ENCODE measurements at places on chromosomes 1 and 21. TPM values are rescaled to one million over a fixed set of nuclear protein-coding genes. Genes with fewer than 3 reads are reported as not detected.

DNA sequence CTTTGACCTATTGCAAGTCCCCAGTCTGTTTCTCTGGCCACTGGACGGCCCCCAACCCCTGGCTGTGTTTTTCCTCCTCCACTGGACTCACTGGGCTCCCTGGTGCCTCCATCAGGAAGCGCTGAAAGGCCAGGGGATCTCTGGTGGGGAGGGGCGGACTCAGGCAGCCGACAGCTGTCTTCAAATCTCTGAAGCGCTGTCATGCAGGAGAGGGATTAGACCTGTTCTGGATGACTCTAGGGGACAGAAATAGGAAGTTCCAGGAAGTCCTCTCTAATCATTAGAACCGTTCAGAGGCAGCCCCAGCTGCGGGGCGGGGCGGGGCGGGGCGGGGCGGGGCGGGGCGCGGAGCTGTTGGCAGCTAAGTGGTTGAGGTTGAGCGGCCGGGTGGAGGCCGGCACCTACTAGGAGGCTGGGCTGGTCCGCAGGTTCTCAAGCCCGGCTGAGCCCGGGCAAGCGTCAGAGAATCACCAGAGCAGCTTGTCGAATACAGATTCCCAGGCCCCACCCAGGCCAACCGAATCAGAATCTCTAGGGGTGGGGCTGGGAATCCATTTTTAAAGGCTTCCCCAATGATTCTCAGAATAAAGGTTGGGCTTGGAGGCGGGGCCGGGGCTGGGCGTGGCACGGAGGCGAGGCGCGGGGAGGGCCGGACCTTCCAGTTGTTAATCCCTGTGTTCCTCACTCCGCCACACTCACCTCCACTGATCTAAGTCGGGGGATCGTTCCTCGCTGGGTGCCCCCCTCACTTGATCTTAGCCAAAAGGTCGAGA is 11.4 kb upstream of the PHLDA3 start:
- DNase-seq, result peak; percentile 29

DNA sequence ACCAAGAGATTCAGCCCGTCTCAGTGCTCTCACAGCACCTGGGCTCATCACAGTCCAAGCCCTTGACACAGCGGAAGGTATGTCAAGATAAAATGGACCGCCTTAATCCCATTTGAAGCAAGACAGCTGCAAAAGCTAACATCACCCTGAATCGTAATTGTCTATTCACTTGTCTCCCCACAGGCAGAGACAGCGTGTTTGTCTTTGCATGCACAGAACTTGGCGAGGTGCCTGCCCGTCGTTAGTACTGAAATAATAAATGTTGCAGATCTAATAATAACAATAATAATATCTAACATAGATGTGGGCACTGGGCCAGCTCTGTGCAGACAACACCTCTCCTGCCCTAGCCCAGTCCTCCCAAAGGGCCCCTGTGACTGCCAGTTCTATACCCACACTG is 271.7 kb downstream of the NPHP4 start:
- no peak for DNase-seq

GRCh38 chr1:226512076-226512728 is 36.4 kb upstream of the STUM start:
- no peak for DNase-seq

DNA sequence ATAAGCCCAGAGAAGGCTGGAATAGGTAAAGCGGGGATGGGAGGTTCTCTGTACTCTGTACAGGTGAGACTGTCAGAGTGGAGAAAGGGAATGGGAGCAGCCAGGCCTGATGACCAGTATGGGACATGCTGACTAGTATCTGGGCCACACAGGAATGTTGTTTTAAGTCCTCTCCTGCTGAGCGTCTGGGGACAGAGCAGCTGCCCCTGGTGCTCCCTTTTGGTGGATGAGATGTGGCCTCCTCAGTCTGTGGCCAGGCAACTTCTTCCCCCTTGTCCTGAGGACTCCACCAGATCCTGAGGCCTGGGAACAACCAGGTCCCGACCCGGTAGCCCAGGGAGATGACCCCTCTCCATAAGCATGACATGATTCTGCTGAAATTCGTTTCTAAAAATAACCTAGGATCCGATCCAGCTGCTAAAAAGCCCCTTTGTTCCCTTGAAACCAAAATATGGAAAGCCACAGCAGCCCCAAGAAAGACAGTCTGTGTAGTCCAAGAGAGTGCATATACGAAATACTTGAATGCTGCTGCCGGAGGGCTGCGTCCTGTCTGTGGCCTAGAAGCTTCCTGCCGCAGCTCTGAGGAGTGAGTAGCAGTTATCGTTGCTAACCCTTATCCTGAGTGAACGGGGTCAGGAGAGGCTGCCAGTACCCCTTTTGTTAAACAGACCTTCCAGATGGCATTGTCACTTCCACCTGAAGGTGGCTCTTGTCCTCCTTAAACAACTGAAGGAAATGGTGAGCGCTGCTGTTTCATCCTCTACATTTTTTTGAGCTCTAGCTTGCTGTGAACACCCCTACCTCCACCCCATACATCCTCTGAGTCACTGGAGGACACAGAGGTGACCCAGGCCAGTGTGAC is 47.1 kb downstream of the ATP2B4 start:
- DNase-seq, result no peak

DNA sequence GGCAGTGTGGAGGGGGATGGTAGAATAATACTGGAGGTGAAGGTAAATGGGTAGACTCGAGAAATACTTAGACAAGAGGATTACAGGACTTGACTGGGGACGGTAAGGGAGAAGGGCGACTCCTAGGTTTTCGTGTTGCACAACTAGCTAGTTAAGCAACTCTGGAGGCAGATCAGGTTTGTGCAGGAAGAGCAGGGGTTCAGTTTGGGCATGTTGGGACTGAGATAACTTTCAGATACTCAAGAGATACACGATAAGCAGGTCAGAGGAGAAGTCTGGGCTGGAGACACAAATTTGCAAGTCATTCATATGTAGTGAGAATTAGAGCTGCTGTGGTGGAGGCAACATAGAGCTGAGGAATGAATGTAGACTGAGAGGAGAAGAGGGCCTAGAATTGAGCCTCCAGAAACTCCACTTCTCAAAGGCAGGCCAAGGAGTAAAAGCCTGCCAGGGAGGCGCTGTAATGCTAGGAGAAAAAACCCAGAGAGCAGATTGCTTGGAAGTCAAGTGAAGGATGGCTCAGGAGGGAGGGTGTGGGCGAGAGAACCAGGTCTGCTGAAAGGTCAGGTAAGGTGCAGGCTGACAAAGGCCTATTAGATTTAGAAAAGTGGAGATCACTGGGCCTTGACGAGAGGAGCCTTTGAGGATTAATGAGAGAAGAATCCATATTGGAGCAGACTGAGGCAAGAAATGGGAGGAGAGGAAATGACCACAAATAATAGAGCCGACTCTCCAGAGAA is 20.8 kb downstream of the MAB21L3 start:
- DNase-seq, result no peak

DNA sequence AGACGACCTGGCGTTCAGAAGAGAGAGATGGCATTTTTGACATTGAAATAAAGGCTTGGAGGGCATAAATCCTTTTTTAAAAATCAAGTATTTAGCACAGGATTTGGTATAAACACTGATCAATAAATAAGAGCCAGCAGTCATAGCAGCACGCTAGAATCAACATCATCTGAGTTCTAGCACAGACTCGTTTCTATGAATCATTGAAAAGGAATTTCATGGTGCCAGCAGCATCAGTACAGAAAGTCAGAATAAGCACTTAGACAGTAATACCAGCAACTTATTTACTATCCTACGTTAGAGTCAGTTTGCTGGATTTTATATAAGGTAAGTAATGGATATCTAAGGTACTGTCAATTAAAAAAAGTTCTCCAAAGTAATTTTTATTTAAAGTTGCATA is 119.3 kb downstream of the HLCS start:
- no peak for DNase-seq

- no peak for DNase-seq
Observed at GRCh38 chr1:208013210-208013609, 102.3 kb upstream of the CD34 start.

GRCh38 chr1:169472738-169473137 is 13.0 kb downstream of the SLC19A2 start:
- DNase-seq, result no peak

GRCh38 chr1:99788896-99789295 is 22.5 kb upstream of the FRRS1 start:
- no peak for DNase-seq

DNA sequence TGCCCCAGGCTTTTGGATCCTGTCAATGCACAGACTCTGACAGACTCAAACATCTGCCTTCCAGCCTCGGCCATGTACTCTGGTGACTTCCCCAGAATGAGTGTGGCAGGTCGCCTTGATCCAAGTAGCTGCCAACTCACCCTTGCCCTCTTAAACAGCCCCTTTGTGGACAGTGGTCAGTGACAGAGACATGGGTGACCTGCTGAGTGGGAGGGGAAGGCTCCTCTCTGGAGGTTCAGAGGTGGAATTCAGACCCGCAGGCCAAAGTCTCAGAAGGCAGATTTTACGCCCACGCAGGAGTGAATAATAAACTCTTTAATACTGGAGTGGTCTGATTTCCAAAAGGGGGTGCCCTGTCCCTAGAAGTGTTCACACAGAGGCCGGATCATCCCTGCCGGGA is 63.5 kb downstream of the TLR5 start:
- DNase-seq, result no peak

DNA sequence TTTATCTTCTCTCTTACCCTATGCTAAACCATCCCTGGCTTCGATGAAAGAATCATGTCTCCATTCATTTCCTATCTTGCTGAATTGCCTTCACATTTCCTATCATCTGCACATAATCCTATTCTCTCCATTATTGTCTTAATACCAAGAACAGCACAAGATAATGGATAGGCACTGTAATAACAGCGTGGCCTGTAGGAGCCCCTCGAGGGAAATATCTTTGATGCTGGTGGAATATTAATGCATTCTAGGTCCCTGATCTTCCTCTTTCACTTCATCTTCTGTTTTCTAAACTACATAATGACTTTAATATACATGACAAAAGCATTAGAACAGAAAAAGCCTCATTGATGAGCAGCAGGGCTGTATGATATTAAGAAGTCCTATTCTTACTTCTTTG is 720.6 kb downstream of the RWDD3 start:
- no peak for DNase-seq

GRCh38 chr1:43319766-43320165 is 17.9 kb upstream of the MPL start:
- no peak for DNase-seq

Gene L1TD1
- not detected for total RNA-seq

DNA sequence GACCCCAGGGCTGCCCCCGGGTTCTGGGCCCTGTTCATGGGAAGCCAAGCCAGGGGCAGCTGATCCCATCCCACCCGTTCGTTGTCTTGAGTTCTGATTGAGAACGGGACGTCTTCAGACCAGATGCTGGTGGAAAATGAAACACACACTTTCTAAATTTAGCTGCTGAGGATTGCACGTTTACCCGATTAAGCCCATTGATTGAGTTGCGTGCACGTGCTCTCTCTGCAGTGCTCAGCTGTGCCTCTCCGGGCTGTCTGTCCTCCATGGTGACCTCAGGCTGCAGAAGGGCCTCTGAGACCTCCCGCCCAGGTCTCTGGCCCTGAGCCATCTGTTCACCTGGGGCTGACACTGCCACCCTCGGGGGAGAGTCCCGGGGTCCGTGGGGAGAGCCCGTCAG is 27.0 kb upstream of the PEX10 start:
- DNase-seq, result no peak

DNA sequence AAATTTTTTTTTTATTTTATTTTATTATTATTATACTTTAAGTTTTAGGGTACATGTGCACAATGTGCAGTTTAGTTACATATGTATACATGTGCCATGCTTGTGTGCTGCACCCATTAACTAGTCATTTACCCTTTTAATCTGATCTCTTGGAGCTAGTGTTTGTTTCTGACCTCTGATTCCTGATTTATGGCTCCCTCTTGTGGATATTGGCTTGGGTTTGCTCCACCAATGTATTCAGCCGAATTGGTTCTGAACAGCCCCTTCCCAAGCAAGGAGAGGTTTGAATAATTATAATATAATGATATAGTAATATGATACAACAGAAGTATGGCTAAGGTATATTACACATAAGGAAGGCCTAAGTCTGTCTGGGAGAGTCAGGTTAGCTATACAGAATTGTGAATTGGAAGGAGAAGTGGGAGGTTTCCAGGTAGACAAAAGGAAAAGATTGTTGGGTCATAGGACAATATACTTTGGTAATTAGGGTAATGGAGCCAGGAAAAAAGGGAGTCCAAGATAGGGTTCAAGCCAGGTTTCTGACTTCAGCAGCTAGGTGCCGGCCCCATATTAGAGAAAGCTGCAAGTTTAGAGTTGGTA is 53.1 kb upstream of the HMCN1 start:
- no peak for DNase-seq

Gene TPTE
- total RNA-seq, result not detected

Gene HTR1D
- total RNA-seq, result not detected

- DNase-seq, result no peak
Observed at GRCh38 chr1:240435996-240436566, 175.9 kb downstream of the GREM2 start.

GRCh38 chr1:68221980-68222373 is 10.3 kb downstream of the WLS start:
- DNase-seq, result no peak

DNA sequence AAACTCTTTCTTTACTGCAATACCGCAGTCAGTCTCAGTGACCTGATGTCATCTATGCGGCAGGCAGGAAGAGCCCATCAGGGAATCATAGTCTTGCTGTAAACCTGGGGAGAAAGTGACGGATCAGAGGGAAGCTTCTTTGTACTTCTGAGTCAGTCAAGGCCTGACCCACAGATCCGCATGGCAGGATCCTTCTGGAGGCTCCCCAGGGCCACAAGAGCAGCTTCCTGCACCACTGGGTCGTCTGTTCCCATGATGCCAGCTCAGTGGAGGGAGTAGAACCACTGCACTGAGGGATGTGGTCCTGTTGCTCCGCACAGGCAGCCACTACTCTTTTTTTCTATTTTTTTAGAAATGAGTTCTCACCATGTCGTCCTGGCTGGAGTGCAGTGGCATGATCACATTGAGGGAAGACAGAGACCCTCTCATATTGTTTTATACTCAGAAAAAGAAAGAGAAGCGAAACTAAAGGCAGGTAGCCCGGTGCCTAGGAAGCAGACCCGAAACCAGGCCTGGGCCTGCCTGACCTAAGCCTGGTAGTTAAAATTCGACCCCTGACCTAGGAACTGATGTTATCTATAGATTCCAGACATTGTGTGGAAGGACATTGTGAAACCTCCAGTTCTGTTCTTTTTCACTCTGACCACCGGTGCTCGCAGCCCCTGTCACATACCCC is 6.3 kb upstream of the ERVH48-1 start:
- DNase-seq, result no peak

Gene HHAT
- 2.0 TPM for total RNA-seq

Gene FAM177B
- not detected for total RNA-seq

Gene CLCA4
- not detected for total RNA-seq

- DNase-seq, result no peak
Observed at GRCh38 chr1:18752409-18752808, 107.1 kb downstream of the TAS1R2 start.

Gene SMPDL3B
- not detected for total RNA-seq

DNA sequence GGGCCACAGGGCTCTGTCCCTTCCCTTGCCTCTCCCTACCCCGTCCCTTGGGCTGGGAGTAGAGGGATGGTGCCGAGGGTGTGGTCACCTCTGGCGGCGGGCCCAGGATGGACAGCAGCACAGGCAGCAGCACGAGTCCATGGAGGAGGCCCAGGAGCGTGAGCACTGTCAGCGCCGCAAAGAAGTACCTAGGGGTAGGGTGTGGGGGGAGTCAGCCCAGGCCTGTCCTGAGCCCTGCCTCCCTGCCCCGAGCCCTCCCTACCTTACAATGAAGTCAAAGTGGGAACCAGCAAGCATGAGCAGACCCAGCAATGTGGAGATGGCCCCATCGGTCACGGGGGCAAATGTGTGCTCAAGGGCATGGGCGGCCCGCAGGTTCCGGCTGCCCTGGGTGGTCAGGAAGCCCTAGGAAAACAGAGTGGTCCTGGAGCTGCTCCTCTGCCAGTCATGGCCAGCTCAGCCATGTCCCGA is 14.7 kb downstream of the BTBD19 start:
- no peak for DNase-seq

Gene RAB42
- 1.6 TPM for total RNA-seq

GRCh38 chr1:32695098-32695904 is 7.3 kb downstream of the SYNC start:
- no peak for DNase-seq

Measured in occipital lobe (tissue), 3 donors.